ENCODE measurements at places on chromosomes 11 and 22.

- DNase-seq = no peak
Measured at GRCh38 chr11:3674189-3674588, 3.0 kb upstream of the CHRNA10 start.

- no peak for DNase-seq
Measured at GRCh38 chr22:36124666-36125065, 35.9 kb downstream of the APOL3 start.

GRCh38 chr11:133955945-133956421 is 785 bp downstream of the IGSF9B start:
- DNase-seq = no peak

DNA sequence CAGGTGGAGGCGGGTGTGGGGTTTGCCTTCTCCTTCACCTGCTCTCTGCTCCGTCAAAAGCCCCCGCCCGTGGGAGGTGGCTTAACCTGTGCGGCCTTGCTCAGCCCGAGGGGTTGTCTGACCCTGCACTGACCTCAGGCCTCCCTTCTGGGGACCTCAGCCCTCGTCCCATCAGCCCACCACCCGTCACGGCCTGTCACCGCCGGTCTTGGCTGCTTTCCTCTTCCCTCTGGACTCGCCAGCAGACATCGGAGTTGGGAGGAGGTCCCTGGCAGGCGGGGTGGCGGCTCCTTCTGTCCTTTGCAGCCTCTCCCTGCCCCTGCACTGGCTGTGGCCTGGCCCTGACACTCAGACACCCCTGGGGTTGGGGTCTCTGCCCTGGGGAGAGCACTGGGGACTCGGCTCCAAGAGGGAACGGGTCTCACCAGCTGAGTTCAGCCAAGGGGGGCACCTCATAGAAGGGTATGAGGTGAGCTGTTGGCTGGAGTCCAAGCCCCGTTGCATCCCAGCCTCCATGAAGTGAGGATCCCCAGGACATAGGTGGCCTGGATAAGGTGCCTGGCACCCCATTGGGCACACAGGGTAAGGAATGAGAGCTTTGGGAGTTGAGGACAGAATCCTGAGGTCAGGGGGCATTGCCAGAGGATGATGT is 999.6 kb downstream of the BRD1 start:
- no peak for DNase-seq

DNA sequence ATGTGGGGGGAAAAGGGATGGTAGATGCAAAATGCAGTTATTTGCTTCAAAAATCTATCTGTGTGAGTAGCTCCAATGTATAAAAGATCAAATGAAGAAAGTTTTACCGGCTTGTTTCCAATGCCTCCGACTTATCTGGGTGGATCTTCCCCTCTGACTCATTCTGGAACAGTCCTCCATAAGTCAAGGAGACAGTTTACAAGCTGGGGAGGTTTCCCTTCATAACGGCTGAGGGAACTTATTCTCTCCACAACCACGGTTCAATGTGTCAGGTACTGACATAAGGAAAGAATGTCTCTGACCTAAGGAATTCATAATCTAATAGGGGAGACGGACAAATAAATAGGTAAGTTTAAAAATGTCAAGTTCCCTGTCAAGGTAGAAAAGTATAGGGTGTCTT is 49.7 kb upstream of the BIRC3 start:
- DNase-seq = no peak

- no peak for DNase-seq
Measured at GRCh38 chr11:119886667-119887230, 157.7 kb upstream of the NECTIN1 start.

DNA sequence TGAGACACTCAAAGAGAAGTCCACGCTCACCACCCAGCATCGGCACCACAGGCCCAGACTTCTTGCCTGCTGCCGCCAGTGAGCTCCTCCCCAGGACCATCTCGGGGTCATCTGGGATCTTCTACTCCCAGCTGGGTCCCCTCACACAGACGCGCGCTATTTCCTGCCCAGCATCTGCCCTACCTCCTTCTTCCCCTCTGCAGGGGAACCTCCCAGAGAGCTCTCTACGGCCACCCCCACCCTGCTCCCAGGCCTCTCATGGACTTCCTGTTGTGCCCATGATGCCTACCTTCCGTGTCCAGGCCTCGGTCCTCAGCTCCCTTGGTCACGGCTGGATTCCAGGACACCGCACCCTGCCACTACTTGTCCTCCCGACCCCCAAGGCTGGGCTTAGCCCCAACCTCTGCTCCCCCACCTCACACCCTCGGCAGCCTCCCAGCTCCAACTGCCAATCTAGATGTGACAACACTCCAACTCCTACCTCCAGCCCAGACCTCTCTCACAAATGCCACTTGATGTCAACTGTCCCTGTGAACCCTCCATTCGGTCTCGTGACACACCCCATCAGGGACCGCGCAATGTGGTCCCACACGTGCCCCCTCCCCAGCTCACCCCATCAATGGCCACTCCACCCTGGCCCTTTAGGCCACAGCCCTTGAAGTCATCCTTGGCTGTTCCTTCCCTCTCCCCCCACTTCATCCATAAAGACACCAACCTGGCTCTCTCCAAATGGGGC is 45.3 kb downstream of the SGSM3 start:
- DNase-seq = no peak

DNA sequence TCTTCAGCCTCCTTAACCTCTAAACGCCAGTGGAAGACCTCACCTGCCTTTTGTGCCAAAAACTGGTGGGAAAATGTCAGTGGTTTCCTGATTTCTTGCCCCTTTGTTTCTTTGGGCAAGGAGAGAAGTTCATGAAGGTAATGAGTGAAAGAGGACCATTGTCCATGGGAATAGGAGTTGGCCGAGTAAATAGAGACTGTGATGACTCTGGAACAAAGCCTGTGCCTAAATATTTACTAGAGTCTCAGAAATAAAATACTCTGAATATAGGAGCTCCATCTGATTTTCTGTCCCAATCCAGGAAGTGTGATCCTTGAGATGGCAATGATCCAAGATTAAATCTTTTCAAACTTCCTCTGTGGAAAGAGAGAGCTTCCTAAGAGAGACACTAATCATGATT is 12.0 kb downstream of the SLC5A1 start:
- no peak for DNase-seq

DNA sequence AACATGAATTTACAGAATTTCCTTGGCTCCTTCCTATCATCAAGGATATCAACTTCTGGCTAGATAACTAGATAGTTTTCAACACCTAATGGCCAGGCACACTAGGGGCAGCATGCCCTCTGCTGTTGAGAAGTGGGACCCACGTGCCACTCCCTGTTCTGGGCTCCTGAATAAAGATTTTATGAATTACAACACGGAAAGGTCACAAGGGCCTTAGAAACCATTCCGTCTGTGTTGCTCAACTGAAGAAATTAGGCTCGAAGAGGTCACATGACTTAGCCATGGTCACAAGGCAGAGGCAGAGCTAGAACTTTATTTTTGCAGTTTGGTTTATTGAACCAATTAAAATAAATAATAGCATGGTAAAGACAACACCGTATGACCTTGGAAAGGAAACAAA is 36.0 kb downstream of the PRCP start:
- DNase-seq = peak; percentile 80

GRCh38 chr11:35943713-35944502 is at the start of gene LDLRAD3:
Gene LDLRAD3, plus strand, starts transcription at chr11:35944062. Its CDS starts 37 bp downstream, at chr11:35944099.
- DNase-seq = peak; percentile 44

DNA sequence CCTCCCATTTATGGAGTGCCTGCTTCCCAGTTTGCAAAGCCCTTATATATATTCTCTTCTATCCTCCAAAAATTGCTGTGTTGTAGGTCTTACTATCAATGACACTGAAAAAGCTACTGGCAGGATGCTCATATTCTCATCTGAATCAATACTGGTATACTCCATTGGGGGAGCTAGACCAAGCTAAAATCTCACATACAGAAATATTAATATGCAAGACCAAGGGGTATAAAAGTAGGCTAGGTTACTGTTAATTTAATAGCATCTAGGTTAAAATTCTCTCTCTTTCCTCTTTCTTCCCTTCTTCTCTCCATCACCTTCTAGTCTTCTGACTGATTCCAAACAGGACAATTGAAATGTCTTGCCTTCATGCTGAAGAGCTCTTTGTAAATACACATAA is 17.1 kb upstream of the BDNF start:
- no peak for DNase-seq

DNA sequence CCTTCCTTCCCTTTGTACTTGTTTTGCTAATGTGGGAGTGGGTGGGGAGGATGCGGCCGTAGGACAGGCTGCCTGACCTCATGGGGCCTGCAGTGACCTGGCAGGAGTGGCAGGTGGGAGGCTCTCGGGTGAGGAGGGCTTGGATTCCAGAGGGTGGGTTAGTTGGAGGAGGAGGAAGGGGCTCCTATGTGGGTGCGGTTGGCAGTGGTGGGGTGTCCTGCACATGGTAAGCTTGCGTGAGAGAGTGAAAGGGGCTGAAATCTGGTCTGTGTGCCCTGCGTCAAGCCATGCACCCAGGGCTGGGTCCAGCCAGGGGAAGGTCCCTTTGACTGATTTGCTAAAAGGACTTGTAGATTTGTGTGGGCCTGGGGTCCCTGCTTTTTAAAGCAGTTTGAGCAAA is 90.7 kb upstream of the OR4B1 start:
- no peak for DNase-seq

GRCh38 chr22:40423882-40424640 is 53.7 kb downstream of the SGSM3 start:
- no peak for DNase-seq

GRCh38 chr22:44546686-44547310 is 48.8 kb upstream of the RTL6 start:
- DNase-seq = no peak

DNA sequence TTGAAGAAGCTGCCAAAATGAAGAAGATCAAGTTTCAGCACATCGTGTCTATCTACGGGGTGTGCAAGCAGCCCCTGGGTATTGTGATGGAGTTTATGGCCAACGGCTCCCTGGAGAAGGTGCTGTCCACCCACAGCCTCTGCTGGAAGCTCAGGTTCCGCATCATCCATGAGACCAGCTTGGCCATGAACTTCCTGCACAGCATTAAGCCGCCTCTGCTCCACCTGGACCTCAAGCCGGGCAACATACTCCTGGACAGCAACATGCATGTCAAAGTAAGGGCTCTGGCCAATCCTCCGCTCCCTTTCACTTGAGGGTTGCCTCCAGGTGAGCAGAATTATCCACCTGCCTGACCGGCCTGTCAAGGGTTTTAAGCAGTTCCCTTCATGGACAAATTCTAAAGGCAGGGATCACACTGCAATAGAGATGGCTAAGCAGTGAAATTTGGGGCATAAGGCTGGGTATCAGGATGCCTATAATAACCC is 6.0 kb downstream of the ANKK1 start:
- DNase-seq = no peak

DNA sequence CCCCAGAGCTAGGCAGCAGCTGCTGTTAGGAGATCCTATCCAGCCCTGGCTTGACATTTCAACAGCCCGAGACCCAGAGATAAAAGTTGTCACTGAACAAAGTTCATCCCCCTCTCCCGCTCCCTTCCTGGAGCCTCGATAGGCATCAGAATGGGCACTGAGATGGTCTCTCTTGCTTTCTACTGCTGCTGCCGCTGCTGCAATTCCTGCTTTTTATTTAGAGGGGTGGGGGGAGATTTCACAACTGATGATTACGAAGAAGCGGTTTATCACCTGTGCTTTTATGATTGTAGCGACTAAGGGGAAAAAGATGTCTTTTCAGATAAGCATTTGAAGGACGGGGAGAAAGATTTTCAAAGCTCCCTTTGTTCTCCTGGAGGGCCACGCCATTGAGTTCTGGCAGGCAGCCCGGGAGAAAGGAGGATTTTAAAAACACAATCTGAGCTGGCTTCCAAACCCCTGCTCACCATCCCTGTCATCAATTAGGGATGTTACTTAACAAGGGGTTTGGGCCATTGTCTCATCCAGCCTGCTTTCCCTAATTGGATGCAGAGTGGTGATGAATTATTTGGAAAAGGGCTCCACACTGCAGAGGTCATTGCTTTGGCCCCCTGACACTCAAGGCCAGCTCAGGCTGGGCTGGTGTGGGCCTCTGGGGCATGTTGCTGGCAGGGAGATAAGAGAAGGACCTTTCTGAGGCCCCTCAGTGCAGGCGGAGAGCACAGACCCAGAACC is 344.7 kb downstream of the BUD13 start:
- no peak for DNase-seq

DNA sequence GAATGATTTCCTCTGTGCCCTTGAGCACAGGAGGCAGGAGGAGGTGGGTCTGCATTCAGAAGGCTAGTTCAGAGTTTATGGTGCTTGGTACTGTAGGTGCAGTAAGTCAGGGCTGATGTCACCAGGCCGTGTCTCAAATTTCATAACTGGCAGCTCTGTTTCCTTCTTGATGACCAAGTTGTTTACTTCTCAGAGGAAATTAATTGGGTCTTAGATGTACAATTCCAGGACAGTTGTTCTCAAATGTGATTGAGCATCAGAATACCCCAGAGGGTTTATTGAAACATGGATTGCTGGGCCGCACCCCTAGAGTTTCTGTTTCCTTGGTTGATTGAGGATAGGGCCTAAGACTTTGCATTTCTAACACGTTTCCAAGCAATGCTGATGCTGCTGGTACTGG is 6.2 kb downstream of the AMOTL1 start:
- DNase-seq = no peak

- no peak for DNase-seq
Measured at GRCh38 chr22:44191036-44191454, 10.3 kb downstream of the PARVG start.

- no peak for DNase-seq
Measured at GRCh38 chr11:45300715-45301114, 14.6 kb upstream of the SYT13 start.

GRCh38 chr11:23399995-23400394 is 539.7 kb upstream of the CCDC179 start:
- no peak for DNase-seq

DNA sequence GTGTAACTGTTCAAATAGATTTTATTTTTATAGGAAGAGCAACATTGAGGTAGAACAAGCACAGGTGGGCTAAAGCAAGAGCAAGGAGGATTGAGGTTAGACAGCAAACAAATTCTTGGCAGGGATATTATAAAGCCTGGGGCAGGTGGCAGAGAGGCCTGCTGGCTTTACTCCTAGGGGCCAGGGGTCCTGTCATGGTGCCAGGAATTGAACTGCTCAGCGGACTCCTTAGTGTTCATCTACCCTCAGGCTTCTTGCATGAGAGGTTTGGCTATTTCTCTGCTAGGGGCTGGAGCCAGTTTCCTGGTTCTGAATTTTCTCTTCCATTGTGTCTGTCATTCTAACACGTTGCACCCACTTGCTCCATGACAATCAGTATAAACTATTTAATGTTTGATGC is 217.2 kb upstream of the NCAM1 start:
- DNase-seq = no peak

- no peak for DNase-seq
Measured at GRCh38 chr22:37079668-37080171, 28.2 kb downstream of the KCTD17 start.

DNA sequence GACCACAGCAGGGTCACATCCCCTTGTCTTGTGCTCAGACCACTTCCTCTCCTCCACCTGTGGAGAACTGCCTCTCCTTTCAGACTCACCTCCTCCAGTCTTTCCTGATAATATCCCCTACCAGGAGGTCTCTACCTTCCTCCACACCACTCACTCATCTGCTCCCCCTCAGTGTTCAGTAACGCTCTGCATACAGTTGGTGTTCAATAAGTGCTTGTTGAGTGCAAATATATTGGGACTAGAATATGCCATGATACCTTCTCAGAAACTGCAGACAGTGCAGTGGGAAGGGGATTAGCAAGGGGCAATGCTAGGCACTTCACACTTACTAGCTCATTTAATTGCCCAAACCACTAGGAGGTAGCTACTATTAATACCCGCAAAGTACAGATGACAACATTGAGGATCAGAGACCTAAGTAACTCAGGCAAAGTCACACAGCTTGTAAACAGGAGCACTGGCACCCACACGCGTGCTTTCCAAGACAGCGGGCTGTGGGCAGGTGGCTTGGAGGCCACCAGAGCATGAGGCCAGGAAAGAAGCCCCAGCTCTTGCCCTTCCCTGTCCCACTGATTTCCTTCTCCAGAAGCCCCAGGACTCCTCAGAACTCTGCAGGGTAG is 8.1 kb upstream of the PDE2A start:
- DNase-seq = no peak

- no peak for DNase-seq
Measured at GRCh38 chr22:45112136-45112879, 51.4 kb upstream of the NUP50 start.

Measured in MM.1S (cell line).